AG09309 (cell line): ENCODE measurements at places on chromosomes 2 and 18.

- no peak for DNase-seq
Observed at GRCh38 chr2:169756342-169756741, 22.7 kb downstream of the KLHL23 start.

DNA sequence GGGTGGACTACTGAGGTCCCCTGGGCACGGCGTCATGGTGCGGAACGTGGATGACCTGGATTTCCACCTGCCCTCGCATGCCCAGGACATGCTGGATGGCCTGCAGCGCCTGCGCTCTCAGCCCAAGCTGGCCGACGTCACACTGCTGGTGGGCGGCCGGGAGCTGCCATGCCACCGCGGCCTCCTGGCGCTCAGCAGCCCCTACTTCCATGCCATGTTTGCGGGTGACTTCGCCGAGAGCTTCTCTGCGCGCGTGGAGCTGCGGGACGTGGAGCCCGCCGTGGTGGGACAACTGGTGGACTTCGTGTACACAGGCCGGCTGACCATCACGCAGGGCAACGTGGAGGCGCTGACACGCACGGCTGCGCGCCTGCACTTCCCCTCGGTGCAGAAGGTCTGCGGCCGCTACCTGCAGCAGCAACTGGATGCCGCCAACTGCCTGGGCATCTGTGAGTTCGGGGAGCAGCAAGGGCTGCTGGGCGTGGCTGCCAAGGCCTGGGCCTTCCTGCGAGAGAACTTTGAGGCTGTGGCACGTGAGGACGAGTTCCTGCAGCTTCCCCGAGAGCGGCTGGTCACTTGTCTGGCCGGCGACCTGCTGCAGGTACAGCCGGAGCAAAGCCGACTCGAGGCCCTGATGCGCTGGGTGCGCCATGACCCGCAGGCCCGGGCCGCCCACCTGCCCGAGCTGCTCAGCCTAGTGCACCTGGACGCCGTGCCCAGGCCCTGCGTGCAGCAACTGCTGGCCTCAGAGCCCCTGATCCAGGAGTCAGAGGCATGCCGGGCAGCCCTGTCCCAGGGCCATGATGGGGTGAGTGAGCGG, 2.5 kb downstream of the KLHL30 start:
- DNase-seq = no peak

GRCh38 chr2:13104723-13105122, 388.0 kb downstream of the TRIB2 start:
- DNase-seq = no peak

GRCh38 chr2:50722776-50723175, 309.2 kb downstream of the NRXN1 start:
- DNase-seq = no peak

- DNase-seq = no peak
Observed at GRCh38 chr2:233449921-233450863, 95.9 kb downstream of the DGKD start.

- DNase-seq = no peak
Observed at GRCh38 chr2:59233448-59233847, 992.3 kb upstream of the FANCL start.

- DNase-seq = no peak
Observed at GRCh38 chr2:85872536-85873161, 16.1 kb downstream of the ST3GAL5 start.

DNA sequence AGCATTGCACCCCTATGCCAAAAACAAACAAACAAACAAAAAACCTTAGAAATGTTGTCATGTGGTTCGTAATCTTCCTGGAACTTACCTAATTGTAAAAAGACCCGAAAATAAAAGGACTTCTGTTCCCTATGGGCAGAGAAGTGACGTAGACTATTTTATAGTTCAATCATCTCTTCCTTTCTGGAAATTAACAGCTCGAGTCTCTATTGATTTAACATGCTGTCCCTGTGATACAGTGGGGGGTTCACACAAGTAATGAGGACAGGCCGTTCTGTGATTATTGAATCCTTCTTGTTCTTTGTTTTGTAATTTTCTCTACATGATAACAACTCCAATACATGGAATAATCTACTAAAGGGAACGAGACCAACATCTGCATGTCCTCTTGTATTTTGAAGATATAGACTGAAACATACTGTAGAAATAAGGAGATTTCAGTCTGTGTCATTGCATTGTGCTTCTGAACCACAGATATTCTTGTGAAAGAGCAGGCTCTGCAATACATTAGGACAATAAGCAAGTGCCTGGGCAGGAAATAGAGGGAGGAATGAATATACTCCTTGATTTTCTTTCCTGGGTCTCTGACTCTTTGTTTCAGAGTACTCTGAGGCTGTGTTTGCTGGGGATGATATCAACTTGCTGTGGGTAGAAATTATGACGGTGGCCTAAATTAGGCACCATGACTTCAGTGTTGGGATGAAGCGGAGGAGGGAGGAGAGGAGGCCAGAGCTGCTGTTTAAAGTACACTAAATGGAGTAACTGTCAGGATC, 65.7 kb upstream of the PPM1B start:
- no peak for DNase-seq

DNA sequence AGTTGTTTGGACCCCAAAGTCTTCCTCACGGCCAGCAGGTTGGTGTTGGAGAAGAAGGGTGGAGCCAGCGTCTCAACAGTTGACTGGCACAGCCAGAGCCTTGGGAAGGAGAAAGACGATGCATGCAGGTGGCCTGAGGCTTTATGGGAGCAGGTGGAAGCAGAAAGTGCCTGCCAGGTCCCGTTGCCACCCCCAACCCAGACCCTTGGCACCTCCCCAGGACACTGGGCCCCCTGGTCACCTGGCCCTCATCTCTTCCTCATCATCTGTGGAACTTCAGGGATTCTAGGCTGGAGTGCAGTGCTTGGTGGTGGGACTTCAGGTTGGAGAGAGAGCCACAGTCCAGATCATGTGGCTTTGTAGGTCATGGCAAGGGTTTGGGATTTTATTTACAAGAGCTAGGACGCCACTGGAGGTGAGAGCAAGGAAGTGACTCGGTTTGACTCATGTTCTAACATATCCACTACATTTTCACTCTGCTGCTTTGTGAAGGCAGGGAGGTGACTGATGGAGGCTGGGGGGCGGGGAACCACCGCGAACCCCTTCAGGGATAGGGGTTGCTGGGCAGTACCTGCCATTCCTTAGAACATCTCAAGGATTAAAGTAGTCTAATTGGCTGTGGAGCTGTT, 62.5 kb upstream of the B3GNT7 start:
- no peak for DNase-seq

- no peak for DNase-seq
Observed at GRCh38 chr2:218878926-218879761, 1.5 kb upstream of the WNT10A start.

GRCh38 chr18:63314062-63314790, 5.3 kb downstream of the BCL2 start:
- no peak for DNase-seq

GRCh38 chr2:118312969-118313756, 224.9 kb downstream of the INSIG2 start:
- DNase-seq = no peak

DNA sequence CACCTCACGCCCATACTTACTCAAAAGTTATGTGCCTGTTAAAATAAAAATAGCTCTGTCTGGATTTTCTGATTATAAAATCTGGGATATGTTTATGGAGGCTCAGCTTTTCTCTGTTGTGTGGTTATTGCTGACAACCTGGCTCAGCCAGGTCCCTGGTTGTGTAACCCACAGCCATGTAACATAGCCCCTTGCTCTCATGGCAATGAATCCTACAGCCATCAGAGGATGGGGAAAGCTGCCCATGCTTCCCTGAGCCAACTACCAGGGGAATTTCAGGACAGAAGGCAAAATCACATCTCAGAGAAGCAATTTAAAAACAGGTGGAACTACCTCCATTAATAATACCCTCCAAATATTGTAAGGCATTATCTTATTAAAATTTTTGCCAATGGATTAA, 29.7 kb downstream of the ST8SIA5 start:
- no peak for DNase-seq

- no peak for DNase-seq
Observed at GRCh38 chr2:230541934-230542380, 126.0 kb downstream of the SP100 start.

GRCh38 chr2:218993345-218994315, at the start of gene CRYBA2:
Gene CRYBA2, minus strand, starts transcription at chr2:218993422. Its CDS starts 246 bp downstream, at chr2:218993176.
- DNase-seq = no peak

- no peak for DNase-seq
Observed at GRCh38 chr2:14759082-14759481, 126.6 kb downstream of the LRATD1 start.

DNA sequence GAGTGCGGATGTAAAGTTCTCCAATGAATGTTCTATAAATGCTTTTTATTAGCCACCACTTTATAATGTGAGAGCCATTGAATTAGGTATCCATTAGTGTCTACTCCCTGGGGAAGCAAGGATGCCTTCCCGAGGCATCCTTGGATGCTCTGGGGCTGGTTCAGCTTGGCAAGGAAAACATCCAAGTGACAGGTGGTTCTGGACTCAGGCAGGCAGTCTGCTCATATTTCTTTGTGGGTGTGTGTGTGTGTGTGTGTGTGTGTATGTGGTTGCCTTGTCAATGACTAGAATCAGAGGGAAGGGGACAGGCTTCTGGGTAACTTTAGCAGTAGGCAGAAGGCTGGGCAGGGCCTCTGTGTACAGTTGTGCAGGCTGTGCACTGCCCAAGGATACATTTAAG, 149.2 kb downstream of the TSN start:
- no peak for DNase-seq

GRCh38 chr2:127043367-127044164, 63.4 kb downstream of the BIN1 start:
- no peak for DNase-seq

DNA sequence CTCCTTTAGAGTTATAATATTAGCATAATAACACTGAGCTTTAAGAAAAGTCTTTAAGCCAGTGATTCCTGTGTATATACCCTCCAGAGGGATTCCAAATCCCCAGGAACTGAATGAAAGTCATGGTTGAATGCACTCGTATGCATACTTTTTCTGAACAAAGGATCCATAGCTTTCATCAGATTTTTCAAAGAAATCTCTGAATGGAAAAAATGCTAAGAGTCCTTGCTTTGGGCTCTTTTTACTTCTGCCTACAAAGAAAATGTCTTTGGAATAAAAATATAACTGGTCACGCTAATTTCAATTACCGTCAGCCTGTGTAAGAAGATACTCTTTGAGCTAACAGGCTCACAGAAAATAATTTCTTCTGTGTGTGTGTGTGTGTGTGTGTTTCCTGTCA, 939.5 kb downstream of the ERBB4 start:
- no peak for DNase-seq

GRCh38 chr2:235211056-235211455, 259.2 kb downstream of the SH3BP4 start:
- DNase-seq = no peak

DNA sequence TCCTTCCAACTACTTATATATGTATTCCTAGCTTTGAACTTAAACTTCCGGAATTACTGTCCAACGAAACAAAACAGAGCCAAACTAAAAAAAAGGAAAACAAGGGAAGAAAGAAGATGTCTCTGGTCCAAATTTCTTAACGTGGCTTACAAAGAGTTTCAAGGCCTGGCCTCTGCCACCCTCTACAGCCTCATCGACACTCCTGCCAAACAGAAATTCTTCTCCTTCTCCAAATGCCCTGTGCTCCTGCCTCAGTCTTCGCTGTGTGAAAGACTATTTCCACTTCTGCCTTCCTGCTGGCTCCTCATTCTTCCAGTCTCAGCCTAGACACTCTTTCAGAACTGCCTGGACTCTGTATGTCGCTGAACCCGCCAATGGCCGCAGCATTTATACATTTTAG, 249.2 kb downstream of the TXNL1 start:
- no peak for DNase-seq

- DNase-seq = no peak
Observed at GRCh38 chr2:120964819-120965218, 229.2 kb downstream of the GLI2 start.

DNA sequence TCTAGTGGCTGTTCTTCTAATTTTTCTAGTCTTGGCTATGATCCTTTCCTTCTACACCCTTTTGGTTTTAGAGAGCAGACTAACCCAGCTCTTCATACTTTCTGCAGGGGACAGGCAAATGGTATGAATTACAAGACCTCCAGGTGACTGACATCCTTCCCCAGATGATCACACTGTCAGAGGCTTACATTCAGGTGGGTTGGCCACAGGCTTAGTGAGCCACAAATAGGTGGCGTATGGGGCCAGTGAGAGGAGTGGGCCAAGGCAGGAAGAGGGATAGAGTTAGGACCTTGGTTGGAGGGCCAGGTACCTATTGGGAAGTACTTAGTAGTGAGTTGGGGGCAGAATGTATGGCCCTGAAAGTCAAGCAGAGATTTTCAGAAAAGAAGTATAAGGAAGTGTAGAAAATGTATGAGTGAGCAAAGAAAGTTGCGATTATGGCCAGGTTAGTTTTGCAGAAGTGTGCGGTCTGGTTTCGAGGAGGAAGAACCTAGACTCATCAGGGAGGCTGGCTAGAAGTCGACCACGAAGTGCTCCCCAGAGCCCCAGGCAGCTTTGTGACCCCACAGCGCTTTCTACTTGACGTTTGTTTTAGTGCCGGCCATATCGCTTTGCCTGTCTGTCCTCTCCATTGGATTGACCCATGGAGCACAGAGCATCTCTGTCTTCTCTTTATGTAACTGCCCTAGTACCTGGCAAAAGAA, 20.0 kb downstream of the SFTPB start:
- no peak for DNase-seq

DNA sequence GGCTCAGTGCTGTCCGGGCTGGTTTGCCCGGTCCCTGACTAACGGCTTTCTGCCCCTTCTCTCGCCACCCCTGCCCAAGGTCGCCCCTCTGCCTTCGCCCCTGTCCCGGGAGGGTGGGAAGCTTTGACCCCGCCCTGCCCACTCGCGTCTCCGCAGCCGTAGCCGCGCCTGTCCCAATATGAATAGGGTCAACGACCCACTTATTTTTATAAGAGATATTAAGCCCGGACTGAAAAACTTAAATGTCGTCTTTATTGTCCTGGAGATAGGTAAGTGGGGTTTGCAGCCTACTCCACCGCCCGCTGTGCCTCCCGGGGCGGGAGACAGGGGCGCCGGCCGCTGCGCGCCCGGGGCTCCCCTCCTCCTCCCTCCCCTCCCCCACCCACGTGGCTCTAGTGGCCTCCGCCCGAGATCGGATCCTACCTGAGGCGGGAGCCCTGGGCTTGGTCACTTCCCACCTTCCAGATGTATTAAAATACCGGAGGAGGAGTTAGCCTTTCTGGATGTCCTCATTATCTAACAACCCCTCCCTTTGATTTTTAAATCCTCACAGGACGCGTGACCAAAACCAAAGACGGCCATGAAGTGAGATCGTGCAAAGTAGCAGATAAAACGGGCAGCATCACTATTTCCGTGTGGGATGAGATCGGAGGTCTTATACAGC, 633 bp downstream of the NABP1 start:
- DNase-seq = no peak

DNA sequence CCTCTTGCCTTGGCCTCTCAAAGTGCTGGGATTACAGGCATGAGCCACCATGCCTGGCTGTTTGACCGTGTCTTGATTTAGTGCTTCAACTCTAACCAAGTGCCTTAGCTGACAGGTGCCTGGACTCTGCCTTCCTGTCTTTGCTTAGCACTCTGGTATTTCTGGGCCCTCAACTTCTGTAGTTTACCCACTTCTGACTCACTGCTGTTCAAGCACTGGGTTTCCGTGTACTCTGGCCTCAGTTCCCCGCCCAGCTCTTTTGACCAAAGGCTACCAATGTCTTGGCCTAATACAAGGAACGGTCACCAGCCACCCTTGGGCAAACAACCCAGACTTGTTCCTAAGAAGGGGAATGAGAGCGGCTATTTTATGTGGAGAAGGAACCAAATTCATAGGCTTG, 35.7 kb upstream of the CABLES1 start:
- no peak for DNase-seq

GRCh38 chr2:96547731-96548171, 11.2 kb downstream of the ARID5A start:
- DNase-seq = no peak
